ENCODE measurements at places on chromosomes 4 and X.

- no peak for DNase-seq
These were observed 15.7 kb downstream of the LYAR start for GRCh38 chr4:4274226-4274625.

DNA sequence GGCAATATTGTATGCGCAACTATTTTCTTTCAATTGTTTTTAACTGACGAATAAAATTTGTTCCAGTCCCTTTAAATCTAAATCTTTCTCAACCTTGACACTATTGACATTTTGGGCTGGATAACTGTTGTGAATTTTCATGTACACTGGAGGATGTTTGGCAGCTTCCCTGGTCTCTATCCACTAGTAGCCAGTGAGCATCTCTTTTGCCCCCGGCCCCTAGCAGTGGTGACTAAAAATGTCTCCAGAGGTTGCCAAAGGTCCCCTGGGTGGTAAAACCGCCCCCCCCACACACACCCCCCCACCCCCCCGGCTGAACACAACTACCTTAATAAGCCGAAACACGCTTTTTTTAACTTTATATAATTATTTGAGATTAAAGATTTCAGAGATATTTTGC, 514 bp downstream of the FANCB start:
- no peak for DNase-seq

GRCh38 chr4:61380865-61381264, 180.7 kb downstream of the ADGRL3 start:
- DNase-seq = no peak

DNA sequence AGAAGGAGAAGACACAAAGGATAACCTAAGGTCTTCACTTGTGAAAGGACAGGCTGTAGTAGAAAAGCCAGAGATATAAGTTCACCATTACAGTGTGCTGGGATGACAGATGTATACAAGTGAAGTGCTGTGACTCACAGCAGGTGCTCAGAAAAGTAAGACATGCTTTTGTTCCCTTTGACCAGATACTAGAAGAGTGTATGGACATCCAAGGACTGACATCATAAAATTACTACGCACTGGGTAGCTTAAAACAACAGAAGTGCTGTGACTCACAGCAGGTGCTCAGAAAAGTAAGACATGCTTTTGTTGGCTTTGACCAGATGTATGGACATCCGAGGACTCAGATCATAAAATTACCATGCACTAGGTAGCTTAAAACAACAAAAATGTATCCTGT, 61.6 kb upstream of the BTC start:
- DNase-seq = no peak

DNA sequence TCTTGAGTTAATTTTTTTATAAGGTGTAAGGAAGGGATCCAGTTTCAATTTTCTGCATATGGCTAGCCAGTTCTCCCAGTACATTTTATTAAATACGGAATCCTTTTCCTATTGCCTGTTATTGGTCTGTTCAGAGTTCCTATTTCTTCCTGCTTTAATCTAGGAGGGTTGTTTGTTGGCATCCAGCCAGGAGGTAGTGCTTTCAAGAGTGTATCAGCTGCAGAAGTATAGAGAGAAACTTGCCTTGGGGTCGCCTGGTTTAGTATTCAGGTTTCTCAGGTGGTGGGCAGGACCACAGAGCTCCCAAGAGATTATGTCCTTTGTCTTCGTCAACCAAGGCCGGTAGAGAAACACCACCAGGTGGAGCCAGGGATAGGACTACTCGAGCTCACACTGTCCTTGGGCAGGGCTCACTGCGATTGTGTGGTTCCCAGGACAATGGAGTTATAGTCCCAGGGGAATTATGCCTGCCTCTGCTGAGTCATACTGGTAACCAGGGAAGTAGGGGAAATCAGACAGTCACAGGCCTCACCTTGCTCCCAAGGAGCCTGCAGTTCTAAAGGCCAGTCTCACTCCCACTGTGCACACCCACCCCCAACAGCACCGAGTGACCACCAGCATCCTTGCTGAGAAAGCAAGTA, 168.1 kb downstream of the VSIG4 start:
- no peak for DNase-seq
